ENCODE measurements at places on chromosomes 11 and 22.
A peak's percentile ranks its signal among the peaks of the same experiment; 100 is the strongest.

DNA sequence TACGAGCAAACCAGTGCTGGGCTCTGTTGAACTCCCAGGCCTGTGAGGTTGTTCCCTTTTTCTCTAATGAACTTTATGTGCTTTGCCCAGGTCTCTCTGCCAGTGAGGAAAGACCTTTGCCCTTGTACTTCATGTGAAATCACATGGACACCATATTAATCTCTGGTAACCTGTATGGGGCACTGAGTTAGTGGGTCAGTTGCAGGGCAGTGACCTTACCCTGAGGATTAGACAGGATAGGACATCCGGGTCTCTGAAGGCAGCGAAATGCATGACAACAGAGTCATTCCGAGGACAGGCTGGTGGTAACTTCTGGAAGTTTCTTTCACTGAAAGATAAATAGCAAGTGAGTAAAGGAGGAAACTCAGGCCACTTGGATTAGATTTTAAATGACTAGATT is 93.7 kb downstream of the ZBTB16 start:
- no peak for DNase-seq

GRCh38 chr22:42745118-42745517 is 24.4 kb upstream of the A4GALT start:
- DNase-seq = no peak

DNA sequence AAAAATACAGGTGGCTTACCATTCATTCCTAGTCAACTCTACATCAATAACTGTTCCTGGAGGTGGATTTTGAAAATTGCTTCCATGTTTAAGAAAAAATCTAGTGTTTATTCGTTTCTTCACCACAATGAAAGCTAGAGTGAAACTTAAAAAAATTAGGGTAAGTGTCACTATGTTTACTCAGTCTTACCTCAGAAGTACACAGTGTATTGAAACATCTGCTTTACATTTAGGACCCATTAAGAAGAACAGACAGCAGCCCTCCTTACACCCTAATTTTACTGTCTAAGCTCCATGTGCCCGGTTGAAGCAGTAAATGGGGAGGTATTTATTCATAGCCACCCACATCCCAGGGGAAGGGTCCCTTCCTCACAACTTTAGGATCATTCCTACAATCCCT is 51.4 kb downstream of the PIWIL3 start:
- DNase-seq = no peak

DNA sequence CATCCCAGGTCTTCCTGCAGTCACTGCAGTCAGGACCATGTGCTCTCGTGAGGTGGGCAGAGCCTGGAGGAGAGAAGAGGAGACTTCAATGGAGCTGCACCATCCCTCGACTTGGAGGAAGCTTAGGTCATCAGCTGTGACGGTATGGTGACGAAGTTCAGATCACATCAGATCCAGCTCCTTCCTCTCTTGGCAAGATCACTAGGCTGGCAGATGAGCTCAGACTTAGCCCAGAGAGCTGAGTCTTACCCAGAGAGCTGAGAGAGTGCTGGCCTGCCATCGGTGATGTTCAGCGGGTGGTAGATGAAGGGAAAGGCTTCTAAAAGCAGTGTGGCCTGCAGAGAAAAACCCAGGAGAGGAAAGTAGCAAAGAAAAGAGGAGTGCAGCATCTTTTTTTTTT is 1.8 kb upstream of the SLC15A3 start:
- DNase-seq = no peak

- DNase-seq = no peak
Measured at GRCh38 chr11:14336507-14337503, 22.2 kb downstream of the RRAS2 start.

GRCh38 chr11:115678942-115679341 is 174.7 kb upstream of the CADM1 start:
- DNase-seq = no peak

DNA sequence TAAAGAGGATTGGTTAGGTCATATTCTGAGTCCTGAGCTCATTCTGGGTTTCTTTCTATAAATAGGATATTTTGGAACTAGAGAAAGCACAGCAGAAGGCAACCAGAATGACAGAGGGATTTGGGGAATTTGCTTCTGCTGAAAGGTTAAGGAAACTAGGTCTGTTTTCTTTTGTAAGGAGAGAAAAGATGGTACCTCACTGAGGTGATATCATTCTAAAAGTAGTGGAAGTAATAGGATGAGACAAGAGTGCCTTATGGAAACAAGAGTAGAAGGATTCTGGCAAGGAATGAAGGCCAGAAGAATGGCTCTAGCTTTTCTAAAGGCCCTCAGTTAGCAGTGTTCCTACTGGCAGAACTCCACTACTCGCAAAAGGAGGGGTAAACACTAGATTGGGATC is 26.7 kb upstream of the BDNF start:
- DNase-seq = no peak

GRCh38 chr11:724049-724777 is 18.2 kb downstream of the EPS8L2 start:
- DNase-seq = no peak

DNA sequence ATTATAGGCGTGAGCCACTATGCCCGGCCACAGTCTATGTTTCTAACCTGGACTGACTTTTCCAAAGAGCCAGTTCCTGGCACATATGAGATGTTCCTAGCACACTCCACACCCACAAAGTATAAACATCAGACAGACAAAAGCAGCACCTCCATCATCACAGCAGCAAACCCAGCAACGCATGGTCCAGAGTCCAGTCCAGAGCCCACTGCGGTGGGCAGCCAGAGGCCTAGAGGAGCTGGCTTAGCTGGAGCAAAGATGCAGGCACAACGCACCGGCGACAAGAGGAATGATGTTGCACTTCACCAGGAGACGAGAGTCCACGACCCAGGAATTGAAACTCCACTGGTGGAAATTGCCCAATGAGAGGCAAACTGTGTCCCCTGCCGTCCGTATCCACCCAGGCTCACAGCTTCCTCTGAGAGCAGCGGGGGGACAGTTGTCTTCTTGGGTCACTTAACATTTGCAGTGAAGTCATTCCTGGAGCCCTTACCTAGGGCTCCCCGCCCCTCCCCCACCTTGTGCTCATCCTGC is 36.6 kb downstream of the RPS6KA4 start:
- DNase-seq = no peak

- DNase-seq = no peak
Measured at GRCh38 chr22:50085211-50085972, at the start of gene MLC1. Gene MLC1 (minus strand): TSS chr22:50085426. CDS start chr22:50084902, 524 bp downstream.

DNA sequence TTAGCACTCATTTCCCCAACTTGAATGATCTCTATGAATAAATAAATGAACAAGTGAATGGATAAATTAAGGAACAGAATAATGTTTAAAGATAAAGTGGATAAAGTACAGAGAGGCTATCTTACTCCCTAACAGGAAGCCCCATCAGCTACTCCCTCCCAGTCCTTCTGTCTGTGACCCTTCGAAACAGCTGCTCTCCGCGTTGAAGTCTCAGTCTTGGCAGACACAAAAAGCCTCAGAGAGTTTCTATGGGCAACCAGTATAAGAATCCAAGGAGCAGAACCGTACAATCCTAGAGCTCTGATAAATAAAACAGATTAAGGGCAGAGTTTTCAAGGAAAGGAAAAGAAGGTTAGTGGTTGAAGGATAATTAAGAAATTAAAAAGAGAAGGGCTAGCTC is 35.0 kb downstream of the GUCY1A2 start:
- DNase-seq = peak; percentile 80

DNA sequence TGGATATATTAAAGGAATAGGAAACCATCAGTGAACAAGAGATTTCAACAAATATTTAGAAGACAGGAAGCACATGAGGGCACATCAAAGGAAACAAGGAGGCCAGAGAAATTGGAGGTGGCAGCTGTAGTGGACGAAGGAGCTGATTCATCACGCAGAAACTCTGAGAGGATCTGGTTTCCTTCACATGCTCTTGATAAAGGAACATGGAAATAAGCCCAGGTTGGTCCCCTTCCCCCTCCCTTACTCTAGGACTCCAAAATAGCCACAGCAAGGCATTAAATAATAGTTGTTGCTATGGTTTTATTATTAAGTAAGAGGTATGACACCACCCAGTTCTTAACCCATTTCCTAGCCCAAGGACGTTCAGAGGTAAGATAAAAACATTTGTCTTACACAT is 11.3 kb downstream of the IZUMO1R start:
- no peak for DNase-seq

DNA sequence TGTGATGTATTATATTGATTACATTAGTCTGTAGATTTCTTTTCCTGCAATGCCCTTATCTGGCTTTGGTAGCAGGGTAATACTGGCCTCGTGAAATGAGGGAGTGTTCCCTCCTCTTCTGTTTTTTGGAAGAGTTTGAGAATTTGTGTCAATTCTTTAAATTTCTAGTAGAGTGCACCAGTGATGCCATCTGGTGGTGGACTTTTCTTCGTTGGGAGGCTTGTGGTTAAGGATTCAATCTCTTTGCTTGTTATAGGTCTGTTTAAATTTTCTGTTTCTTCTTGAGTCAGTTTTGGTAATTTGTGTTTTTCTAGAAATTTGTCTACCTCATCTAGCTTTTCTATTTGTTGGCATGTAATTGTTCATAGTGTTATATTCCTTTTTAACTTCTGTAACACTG is 18.9 kb downstream of the SHANK3 start:
- peak; percentile 22 for DNase-seq

- no peak for DNase-seq
Measured at GRCh38 chr11:69439651-69440464, 41.6 kb upstream of the LINC01488 start.

DNA sequence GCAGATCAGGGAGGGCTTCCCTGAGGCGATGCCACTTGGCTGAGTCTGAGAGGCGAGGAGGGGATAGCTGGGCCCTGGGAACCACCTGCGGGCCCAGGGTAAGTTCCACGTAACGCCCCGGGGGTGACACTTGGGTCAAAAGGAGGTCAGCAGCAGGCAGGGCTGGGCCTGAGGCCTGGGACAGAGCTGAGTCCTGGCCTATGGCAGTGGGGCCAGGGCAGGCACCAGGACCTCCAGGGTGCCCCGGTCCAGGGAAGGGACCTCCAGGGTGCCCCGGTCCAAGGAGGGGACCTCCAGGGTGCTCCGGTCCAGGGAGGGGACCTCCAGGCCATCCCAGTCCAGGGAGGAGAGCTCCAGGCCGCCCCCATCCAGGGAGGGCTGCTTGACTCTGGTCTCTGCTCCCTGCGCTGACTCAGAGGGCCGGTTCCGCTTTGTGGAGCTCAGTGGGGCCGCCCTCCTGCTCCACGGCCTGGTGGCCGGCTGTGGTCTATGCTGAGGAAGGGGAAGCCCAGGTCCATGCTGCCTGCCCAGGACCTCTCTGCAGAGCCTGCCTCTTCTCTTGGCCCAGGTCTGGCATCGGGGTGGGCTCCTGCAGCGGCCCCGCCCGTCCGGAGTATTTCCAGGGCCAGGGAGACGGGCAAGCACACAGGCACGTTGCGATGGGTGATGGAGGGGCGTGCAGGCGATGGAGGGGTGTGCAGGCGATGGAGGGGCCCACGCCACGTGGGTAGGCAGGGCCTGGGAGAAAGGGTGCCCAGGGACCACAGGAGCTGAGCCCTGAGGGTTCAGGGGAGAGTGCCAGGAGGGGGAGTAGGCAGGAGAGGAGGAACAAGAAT is 19.5 kb upstream of the WNT7B start:
- DNase-seq = no peak

- no peak for DNase-seq
Measured at GRCh38 chr11:33055375-33055774, 16.0 kb downstream of the TCP11L1 start.

DNA sequence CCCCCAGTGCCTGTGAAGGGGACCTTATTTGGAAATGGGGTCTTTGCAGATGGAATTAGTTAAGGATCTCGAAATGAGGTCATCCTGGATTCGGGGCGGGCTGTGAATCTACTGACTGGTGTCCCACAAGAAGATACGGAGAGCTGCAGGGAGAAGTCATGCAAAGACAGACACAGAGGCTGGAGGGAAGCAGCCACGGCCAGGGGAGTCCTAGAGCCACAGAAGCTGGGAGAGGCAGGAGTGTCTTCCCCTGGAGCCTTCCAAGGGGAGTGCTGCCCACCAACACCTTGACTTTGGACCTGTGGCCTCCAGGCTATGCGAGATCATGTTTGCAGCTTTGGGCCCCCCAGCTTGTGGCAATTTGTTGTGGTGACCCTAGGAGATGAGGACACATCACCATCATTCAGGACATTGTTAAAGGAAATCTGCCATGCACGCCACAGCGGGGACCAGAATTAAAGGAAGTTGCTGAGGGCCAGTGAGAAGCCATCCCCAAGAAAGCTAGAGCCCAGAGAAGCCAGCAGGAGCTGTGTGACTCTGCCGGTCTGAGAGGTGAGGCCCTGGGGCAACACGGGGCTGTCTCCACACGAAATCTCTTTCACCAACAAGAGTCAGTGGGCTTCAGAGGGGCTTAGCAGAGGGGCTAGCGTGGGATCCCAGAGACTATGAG is 434.7 kb downstream of the BRD1 start:
- DNase-seq = no peak

GRCh38 chr11:9269492-9270013 is 4.4 kb upstream of the DENND5A start:
- no peak for DNase-seq

DNA sequence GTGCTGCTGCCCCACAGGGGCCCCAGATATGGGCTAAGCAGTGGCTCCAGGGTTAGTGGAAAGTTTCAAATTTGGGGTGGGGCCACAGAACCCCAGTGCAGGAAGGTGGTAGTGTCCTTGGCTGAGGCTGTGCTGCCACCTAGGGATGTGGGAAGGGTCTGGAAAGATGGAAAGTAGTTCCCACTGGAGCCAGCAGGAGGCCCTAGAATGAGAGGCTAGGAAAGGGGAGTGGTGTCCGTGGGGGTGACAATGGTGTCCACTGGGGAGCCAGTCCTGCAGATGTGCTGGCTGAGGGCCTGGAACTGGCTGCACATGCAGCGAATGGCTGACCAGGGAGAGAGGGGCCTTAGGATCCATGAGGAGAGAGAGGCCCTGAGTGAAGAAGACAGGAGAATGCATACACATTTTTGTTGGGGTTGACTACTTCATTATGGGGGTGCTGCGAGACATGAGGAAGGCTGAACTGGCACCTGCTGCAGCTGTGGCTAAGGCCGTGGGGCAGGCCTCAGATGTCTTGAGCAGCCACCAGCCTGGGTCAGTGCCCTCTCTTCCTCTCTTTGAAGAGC is 21.1 kb downstream of the RFPL3 start:
- DNase-seq = peak; percentile 35

DNA sequence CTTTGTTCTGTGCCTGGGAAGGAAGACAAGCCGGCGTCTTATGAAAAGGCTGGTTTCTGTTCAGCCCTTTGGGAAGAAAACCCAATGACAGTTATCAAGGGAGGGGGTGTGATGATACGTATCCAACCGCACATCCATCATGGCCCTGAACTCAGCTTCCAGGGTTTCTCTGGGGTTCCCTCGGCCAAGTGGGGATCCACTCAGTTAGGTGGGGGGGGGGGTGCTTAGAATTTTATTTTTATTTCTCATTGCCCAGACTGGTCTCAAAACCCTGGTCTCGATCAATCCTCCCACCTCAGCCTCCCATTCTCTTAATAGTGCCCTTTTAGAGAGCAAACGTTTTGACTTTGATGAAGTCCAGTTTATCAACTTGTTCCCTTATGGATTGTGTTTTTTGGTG is 25.7 kb downstream of the KCNQ1 start:
- no peak for DNase-seq

GRCh38 chr11:33620423-33621171 is 80.0 kb downstream of the C11orf91 start:
- DNase-seq = peak; percentile 71

DNA sequence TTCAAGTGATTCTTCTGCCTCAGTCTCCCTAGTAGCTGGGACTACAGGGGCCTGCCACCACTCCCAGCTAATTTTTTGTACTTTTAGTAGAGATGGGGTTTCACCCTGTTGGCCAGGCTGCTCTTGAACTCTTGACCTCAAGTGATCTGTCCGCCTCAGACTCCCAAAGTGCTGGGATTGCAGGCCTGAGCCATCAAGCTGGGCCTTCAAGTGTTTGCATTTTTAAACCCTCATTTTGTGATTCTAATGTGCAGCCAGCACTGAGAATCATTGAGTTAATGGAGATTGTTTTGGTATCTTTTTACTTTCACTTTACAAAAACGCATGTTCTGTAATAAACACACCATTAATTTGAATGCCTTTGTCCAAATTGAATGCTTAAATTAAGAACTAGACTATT is 3.4 kb downstream of the TYR start:
- DNase-seq = no peak
